Activated CD4-positive, alpha-beta T cell treated with anti-CD3 and anti-CD28 coated beads, Interleukin-2, amount 10 ng/mL, durations not matched to agents 7 days and 5 days (primary cell): ENCODE measurements at places on chromosomes 1 and 21. TPM values are rescaled to one million over a fixed set of nuclear protein-coding genes. Genes with fewer than 3 reads are reported as not detected.

Gene ADAM30
- not detected for total RNA-seq

- no peak for DNase-seq
These were observed 7.5 kb downstream of the TRAPPC10 start for GRCh38 chr21:44019568-44019958.

GRCh38 chr1:31688233-31688918 lies 15.4 kb downstream of the COL16A1 start:
- DNase-seq = no peak

DNA sequence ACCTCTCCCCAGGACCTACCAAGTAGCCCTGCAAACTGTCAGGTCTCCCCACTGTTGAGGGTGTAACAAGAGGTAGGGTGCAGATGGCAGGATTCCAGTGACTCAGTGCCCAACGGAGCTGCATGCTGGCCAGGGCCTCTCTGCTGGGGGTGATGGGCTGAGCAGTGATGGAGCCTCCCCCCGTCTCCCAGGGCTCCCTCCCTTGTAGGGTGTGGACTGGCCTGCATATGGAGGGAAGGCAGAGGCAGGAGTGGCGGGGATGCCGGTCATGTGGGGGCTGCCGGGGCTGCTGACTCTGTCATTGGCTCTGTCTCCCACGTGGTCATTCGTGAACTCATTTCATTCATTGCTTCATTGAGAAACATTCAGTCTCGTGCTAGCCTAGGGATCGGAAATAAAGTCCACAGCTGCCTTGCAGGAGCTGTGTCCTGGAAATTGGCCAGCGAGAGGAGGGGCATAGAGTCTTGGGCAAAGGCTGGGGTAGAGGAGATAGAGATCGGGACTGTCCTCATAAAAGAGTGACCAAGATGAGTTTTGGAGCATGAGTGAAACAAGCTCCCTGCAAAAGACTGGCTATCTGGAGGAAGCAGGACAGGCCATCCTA lies 22.9 kb upstream of the DISP3 start:
- DNase-seq = no peak

GRCh38 chr21:14259747-14260146 lies 43.8 kb downstream of the RBM11 start:
- DNase-seq = no peak

Gene GPR153
- 0.99 TPM for total RNA-seq

DNA sequence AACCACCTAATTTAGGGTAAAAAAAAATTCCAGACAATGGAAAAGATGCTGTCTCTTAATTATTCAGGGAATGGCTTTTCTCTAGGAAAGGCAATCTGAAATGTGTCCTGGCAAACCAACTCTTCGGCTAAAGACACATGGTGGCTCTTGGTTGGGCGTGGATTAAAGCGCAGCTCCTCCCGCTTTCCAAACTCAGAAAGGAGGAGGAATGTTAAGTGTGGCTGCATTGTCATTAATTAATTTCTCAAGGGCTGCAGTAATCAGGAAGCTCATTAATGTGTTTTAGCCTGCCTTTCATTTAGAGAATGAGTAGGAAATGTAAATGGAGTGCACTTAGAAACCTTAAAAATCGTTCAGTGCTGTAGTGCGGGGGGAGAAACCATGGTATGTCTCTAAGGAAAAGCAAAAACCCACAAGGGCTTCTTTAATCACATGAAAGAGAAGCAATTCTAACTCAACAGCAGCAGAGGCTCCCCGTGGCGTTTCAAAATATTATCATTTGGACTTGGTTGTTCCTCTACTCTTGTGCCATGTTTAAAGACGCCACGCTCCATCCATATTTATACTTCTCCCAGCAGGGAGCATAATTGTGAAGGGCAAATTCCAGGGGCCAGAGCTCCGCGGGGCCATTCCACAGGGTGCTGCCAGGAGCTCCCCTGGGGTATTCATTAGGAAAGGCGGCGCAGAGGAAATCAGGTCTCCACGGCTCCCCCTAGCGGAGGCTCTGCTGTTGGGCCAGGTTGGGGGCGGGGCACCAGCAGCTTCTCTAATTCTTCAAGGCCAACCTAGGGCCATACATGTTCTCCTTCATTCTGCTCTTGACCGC lies 91.9 kb upstream of the SSX2IP start:
- DNase-seq = peak; percentile 78

DNA sequence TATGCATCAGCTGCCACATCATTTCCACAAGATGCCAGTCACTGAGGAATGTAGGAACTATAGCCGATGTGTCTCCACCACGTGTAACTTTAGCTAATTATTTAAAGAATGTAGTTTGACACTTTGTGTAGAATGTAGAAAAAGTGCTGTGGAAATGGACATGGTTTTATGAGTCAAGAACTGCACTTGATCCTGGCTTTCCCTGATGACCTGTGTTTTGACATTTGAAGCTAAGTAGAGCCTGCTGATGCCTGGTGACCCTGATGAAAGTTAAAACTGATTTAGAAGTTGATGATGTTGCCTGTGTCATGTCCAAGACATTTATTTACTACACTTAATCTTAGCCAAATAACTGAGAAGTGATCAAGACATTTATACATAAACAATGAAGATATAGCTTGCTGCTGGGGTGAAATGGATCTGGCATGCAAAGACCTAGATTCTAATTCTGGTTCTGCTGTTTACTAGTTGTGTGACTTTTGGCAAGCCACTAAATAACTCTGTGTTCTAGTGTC lies 4.4 kb upstream of the OSBPL9 start:
- no peak for DNase-seq

DNA sequence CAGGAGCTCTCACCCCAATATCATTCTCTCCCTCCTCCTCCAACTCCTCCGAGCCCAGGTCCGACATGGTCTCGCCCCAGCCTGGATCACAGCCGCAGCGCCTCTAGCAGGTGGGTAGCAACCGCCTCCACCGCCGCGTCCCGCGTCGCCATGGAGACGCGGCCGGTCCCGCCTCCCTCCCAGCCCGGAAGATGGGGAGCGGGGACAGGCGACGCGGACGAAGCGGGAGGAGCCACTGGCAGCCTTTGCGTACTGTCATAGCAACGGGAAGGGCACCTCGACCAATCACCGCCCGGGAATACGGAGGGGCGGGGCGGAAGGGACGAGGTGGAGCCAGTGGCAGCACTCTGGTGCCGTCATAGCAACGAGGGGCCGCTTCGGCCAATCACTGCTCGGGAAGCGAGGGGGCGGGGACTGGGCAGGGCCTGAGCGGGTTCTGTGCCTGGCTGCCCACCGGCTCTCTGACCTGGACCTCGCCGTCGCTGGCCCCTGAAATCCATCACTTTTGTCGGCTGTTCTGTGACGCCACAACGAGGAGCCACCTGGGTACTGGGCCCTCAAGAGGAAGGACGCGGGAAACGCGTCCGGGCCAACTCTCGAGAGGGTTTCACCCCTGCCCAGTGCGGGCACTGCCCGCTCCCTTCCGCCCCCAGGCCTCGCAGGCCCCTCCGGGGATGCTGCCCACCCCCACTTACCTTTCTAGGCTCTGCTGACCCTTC lies at the start of gene RSPH1:
Gene RSPH1, minus strand, starts transcription at position 105 of the 719 bp plus-strand sequence. Its CDS starts 38 bp downstream, at position 67.
- DNase-seq = peak; percentile 100

DNA sequence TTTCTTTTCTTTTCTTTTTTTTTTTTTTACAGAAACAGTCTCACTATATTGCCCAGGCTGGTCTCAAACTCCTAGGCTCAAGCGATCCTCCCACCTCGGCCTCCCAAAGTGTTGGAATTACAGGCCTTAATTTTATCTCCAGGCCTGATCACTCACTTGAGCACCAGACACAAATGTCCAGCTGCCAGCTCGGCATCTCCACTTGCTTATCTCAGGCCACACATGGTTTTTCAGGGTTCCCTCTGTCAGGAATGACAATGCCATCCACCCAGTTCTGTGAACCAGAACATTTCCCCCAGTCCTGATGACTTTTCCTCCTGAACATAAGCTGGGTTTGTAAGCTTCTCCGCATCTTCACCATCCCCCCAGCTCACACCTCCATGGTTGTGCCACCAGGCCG lies 44.6 kb upstream of the ZNF281 start:
- no peak for DNase-seq

DNA sequence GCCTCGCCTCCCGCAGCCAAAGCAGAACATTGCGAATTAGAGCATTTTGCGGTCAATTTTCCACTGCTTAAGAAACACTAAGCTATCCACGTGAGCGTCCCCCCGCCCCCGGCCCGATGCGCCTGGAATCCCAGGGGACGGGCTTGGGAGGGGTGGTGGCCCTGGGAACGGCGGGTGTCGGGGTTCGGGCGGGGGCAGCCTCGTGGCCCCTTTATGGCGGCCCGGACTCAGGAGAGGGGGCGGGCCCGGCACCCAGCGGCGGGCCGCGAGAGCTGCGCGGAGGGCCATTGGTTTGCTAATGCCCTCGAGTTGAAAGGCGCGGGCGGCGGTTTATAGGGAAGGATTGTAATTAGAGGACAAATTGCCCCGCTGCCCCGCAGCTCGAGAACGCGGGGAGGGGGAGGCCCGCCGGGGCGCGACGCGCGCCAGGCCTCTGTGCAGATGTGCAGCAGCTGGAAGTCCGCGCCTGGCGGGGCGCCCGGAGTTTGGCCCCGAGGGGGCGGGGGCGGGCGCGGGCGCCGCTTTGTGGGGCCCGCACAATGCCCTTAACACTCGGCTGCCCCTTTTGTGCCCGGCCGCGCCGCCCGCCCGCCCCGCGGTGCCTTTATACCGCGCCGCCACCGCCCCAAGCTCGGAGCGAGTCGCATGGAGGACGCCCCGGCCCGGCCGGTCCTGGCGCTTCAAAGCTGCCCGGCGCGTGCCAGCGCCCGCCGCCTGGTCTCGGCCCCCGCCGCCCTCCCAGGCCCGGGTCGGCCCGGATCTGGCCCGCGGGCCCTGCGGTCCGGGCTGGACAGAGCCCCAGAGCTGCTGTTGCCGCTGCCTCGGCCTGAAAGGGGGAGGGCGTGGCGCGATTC lies 1.9 kb upstream of the HES3 start:
- no peak for DNase-seq

GRCh38 chr1:245260110-245260882 lies 105.5 kb downstream of the KIF26B start:
- no peak for DNase-seq

DNA sequence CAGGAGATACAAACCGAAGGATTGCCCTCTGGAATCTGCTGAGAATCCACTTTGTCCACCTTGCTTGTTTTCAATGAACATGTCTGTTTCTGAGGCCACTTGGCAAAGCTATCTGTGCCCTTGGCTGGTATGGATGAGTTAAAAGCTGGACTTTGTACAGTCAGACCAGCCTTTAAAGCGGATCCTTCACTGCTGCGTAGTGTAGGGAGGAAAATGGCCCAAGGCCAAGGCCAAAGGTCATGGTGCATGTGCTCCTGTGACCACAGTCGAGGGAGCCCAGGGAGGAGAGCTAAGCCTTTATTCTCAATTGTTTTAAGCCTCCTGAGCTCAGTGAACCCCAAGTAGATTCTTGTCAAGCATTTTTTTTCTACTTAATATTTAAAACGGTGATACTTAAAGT lies 37.0 kb downstream of the KCNJ15 start:
- no peak for DNase-seq

Gene GNAT2
- total RNA-seq = not detected

GRCh38 chr1:78377356-78377928 lies 113.3 kb upstream of the PTGFR start:
- DNase-seq = no peak

GRCh38 chr1:97905141-97905940 lies 15.5 kb downstream of the DPYD start:
- DNase-seq = no peak

DNA sequence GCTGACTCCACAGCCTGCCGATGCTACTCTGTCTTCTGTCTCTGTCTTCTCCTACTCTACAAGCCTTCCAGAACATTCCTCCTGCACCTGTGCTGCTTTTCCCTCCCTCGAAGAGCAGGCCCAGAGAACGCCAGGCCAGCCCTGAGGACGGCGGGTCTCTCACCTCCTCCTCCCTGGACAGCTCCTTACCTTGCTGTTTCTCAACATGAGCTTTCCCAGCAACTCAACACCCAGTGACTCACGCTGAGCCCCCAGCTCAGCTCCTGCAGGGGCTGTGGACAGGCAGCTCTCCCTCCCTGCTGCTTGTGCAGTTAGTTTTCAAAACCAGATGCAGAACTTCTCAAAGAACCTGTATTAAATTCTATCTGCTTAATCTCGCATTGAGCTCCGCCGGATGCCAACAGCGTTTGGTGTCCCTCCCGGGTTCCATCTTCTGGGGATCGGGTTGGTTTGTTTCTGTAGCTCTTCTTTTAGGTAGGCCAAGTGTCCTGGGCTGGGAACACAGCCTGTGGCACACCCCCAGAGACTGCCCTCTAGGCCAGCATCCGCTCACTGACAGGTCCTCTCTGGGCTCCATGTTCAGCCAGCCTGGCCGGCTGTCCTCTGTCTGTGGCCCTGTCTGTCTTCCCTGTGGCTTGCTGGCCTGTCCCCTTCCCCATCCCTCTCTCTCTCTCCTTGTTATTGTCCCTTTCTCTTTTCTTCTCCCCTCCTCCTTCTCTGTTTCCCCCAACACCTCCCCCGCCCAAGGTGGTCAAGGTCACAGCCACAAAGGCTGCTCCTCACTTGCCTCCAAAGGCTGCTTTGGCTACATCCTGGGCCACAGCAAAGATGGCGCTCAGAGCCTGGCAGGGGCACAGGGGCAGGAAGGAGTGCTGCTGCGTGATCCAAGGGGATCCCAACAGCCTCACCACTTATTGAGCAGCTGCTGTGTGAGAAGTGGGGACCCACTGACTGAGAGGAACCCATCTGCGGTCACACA lies 391.0 kb downstream of the MATN1 start:
- no peak for DNase-seq

- DNase-seq = no peak
These were observed 121.3 kb downstream of the CACNA1E start for GRCh38 chr1:181604482-181605249.

- no peak for DNase-seq
These were observed 77.8 kb upstream of the CD55 start for GRCh38 chr1:207243442-207244408.

GRCh38 chr1:1322418-1322817 lies 2.0 kb downstream of the INTS11 start:
- DNase-seq = no peak

- no peak for DNase-seq
These were observed 192.9 kb upstream of the GALNT2 start for GRCh38 chr1:229874136-229874535.

Gene FCRL5
- not detected for total RNA-seq

Gene OR14A16
- total RNA-seq = not detected

- DNase-seq = no peak
These were observed 80.4 kb upstream of the ADAMTS5 start for GRCh38 chr21:27047283-27047657.

Gene PNRC2
- 151 TPM for total RNA-seq

Gene PLXNA2
- total RNA-seq = 1.2 TPM

Gene CYP4X1
- total RNA-seq = not detected

Gene OR2C3
- not detected for total RNA-seq

DNA sequence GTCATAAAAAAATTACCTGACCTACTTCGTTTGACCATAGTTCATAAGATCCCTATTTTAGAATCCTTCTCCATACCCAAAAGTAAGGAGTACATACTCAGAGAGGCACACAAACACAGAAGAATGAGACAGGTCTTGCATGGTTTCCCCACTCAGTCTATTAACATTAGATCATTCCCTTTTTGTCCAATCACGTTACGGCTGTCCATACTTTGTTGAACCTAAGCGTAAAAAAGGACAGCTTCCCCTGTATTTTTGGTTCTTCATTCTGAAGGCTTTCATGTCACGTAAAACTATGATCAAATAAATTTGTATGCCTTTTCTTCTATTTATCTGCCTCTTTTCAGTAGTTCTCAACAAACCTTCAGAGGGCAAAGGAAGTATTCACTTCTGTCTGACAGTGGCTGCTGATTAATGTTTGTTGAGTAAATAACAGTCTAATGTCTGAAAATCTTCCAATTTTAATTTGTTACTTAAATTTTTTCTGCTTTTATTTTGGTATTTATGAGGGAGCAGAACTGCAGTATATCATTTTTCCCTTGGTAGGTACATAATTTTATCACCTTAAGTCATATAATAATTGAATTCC lies 16.4 kb downstream of the PKN2 start:
- DNase-seq = no peak
